ENCODE measurements at places on chromosomes 3 and 15.

- DNase-seq, result no peak
Measured at GRCh38 chr3:156620260-156620659, 54.1 kb upstream of the TIPARP start.

DNA sequence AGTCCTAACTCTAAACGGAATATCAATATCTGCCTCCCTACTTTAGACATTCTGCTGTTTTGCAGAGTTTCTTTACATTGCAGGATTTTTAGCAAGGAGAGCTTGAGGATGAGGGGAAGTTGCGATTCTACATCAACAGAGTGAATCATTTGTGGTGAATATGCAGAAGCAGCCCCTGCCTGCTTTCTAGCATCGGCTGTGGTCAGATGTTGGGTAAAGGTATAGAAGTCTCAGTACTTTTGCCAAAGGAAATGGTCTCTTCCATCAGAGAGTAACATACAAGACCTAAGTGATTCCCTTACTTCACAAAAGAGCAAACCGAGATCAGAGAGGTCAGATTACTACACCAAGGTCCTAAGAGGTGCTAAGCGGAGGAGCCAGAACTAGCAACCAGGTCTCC lies 15.2 kb downstream of the ST3GAL6 start:
- DNase-seq, result no peak

- DNase-seq, result no peak
Measured at GRCh38 chr3:77459926-77460325, 420.0 kb downstream of the ROBO2 start.

DNA sequence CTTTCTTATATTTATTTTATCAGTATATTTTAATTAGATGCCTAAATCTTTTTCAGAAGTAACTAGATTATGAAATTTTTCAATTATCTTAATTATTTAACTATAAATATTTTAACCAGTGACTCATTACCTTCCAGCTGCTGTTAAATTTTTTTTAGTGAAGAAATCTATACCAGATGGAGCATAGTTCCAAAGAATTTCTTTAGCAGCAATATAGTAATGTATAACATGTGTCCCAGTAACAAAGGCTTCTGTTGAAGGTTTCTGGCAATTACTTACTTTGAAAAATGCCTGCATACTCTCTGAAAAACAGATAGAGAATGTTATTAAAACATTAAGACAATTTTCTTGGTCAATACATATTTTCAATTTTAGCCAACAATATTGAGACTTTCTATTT lies 45.1 kb upstream of the CP start:
- no peak for DNase-seq

DNA sequence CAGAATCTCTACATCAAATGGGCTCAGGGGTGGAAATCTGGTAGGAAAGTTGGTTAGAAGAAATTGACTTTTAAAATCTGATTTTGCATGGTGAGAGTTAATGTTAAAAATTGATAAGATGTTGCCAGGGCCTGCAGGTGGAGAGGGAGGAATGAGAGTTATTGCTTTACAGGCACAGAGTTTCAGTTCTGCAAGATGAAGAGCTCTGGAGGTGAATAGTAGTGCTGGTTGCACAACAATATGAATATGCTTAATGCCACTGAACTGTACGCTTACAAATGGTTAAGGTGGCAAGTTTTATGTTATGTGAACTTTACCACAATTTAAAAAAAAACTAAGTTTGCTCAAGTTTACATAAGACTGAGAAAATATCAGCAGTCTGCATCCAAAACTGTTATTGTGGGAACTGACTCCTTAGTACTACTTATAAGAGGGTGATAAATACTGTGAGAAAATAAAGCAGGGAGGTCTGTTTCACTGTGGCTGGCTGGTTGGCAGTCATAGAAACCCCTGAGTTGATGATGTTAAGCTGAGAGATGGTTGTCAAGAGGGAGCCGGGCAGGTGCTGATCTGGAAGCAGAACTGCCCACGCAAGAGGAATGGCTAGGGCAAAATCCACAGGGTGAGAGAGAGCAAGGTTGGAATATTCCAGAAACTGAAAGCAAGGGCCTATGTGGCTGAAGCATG lies 144.9 kb downstream of the EDEM1 start:
- DNase-seq, result no peak

DNA sequence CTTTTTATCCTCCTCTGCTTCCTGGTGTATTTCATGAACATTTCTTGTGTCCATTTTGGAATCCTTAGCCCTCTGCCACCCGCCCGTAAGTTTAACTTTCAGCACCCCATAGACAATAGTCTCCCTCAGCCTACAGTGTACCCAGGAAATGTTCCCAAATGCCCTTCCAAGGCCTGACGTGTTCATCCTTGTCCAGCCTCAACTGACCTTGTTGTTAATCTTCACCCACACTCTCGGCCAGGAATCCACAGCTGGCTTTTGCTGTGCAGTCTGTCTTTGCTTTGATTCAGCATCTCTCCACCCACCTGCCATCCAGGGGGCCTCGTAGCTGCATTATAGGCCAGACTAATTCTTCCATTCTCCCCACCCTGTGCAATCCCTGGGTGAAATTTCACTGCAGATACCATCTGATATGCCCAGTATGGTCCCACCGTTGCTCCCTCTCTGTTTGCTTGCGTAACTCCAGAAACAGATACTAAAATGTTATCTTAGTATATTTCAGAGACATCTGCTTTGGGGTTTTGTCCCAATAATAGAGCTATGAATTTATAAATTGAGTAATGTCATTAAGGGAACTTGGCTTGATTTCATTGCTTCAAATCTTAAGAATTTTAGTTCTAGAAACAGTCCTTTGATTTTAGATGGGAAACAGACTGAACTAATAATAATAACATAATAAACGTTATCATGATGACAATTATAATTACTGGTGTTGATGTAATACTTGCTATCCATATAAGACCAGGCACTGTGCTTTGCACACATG lies 16.6 kb downstream of the GUCA1C start:
- DNase-seq, result no peak

- no peak for DNase-seq
Measured at GRCh38 chr3:124221422-124221821, 229.5 kb upstream of the ROPN1 start.

GRCh38 chr3:170701696-170702678 lies 116.1 kb upstream of the SLC7A14 start:
- no peak for DNase-seq

DNA sequence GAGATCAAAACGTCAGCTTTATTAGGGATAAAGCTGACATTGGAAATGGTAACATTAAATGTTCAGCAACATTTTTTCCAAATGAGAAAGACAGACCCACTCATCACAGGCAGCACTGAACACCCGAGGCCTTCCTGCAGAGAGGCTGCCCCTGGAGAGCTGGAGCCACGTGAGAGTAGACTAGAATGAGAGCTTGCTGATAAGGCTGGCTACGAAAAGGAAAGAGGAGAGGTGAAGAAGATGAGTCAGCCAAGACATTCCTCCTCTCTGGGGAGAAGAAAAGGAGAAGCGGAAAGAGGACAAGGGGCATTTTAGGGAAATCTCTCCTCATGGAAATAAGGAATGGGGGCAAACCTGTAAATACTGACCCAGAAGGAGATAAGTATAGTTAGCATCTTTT lies 7.3 kb downstream of the CYP19A1 start:
- DNase-seq, result no peak

- no peak for DNase-seq
Measured at GRCh38 chr3:46997453-46998091, 18.1 kb downstream of the NBEAL2 start.

- DNase-seq, result no peak
Measured at GRCh38 chr3:15010664-15011063, 54.5 kb downstream of the MRPS25 start.

- peak; percentile 20 for DNase-seq
Measured at GRCh38 chr3:124217542-124217941, 225.6 kb upstream of the ROPN1 start.

- DNase-seq, result no peak
Measured at GRCh38 chr3:71387586-71387985, 195.9 kb downstream of the FOXP1 start.

- DNase-seq, result no peak
Measured at GRCh38 chr3:122000936-122001605, 21.0 kb downstream of the ILDR1 start.

- peak; percentile 61 for DNase-seq
Measured at GRCh38 chr3:106333911-106334618, 465.3 kb upstream of the CBLB start.

GRCh38 chr3:107085261-107085660 lies 292.0 kb upstream of the CCDC54 start:
- no peak for DNase-seq

DNA sequence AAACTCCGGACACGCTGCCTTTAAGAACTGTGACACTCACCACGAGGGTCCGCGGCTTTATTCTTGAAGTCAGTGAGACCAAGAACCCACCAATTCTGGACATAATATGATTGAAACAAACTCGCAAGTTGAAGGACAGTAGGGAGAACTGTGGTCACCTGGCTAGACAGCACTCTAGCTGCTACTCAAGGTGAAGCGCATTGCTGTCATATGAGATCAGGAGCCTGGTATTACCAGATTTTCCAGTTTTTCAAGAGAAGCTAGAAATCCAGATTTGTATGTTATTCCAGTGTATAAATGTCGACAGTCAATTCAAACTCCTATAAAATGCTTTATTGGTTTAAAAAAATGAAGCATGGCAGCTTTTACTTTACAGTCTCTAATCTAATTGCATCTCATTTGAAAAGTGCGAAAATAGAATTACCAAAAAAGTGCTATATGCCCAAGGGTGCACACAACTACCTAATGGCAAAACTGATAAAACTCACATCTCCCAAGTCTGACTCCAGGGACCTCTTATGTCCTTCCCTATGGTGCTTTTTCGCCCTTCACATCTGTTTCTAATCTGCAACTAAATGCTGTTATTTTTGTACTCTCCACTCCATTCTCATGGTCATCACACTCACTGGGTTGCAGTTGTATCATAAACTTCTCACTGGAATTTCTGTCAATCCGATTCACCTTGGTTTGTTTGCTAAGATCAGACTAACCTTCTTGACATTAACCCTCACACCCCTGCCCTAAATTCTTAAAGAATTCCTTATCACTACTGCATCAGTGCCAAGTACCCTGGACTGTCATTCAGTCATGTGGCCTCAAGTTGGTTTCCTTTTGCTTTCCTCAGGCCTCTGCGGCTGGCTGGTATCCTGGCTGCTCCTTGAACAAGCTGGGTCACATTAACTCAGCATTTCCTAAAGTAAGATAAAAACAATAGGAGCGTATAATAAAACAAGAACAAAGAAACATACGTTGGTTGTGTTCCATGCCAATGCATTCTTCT lies 31.5 kb upstream of the ARHGEF26 start:
- no peak for DNase-seq

DNA sequence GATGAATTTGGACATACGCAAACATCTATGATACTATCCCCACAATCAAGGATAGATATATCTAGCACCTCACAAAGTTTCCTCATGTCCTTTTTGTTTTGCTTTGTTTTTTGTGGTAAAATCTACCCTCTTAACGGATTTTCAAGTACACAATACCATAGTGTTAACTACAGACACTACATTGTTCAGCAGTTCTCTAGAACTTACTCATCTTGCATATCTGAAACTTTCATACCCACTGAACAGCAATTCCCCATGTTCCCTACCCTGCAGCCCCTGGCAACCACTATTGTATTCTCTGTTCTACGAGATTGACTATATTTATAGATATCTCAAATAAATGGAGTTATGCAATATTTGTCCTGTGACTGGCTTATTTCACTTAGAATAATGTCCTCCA lies 58.1 kb upstream of the TJP1 start:
- no peak for DNase-seq

DNA sequence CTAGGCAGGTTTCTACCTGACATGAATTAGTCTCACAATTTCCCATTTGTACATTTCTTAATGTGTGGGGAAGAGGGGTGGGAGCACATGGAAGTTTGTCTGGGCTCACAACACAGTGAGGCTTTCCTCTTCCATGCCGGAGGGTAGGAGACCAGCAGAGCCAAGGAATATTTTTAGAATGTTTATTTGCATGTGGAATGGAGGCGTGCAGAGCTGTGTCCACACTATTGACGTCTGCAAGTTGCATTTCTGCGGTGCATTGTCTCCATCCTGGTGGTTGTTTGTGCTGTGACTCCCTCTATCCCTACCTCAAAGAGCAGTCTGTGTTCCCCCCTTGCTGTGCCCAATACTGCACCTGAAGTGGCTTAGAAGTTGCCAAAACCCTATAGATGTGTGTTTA lies 103.1 kb upstream of the LRTM1 start:
- no peak for DNase-seq

- DNase-seq, result no peak
Measured at GRCh38 chr3:73546961-73547360, 77.8 kb downstream of the PDZRN3 start.

- DNase-seq, result no peak
Measured at GRCh38 chr3:118485693-118486092, 549.0 kb downstream of the IGSF11 start.

GRCh38 chr15:25431836-25432561 lies 6.8 kb downstream of the UBE3A start:
- no peak for DNase-seq

- no peak for DNase-seq
Measured at GRCh38 chr3:147415286-147415685, 6.1 kb downstream of the ZIC1 start.
